ENCODE measurements at places on chromosomes 2 and 18.
A peak's percentile ranks its signal among the peaks of the same experiment; 100 is the strongest.

DNA sequence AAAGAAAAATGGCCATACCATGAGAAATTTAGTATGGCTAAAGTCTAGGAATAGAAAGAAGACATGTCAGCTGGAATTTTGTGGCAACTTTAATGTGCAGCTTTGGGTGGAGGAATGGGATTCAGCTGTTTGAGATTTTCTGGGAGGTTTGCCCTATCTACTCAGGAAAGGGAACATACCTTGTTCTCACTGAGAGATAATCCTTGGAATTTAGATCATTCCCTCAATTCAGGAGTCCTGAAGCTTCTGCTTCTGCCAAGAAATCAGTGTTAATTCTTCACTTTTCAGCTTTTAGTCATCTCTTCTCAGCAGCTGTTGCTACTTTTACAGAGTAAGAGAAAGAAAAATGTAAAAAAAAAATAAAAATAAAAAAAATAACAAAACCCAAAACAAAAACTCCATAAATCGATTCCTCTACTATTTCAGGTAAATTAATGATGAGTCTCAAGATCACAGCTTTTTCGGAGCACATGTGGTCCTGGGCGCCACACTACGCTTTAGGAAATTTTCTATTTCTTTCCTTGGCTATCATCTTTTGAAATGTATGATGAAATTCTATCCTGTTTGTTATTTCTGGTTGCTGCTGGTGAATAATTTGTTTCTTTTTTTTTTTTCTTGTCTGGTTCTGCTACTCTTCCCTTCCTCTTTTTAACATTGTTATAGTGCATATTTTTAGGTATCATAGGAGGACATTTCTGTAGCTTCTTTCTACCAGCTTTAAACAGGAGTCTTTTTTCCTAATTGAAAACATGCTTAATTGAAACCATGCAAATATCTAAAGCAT lies 18.9 kb upstream of the BAZ2B start:
- no peak for DNase-seq

DNA sequence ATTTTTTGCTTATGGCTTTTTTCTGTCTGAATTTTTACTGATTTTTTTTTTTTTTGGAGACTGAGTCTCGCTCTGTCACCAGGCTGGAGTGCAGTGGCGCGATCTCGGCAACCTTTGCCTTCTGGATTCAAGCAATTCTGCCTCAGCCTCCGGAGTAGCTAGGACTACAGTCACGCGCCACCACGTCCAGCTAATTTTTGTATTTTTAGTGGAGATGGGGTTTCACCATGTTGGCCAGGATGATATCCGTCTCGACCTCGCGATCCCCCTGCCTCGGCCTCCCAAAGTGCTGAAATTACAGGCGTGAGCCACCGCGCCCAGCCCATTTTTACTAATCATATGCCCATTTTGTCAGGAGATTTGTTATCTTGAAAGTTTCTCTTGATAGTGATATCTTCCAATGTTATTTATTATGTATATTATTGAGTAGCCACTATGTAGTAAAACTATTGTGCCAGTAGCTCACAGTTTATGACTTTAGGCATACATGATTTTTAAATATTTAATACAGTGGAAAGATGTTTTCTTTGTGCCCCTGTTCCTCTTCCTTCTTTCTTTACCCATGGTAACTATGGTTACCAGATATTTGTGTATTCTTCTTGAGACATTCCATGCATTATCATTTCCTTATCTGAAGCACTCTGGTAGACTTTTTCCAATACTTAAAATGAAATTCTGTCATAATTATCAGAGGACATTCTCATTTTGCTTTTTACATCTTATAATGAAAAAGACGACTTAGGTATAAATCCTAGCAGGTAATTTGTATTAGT lies 2.1 kb downstream of the HAT1 start:
- no peak for DNase-seq

DNA sequence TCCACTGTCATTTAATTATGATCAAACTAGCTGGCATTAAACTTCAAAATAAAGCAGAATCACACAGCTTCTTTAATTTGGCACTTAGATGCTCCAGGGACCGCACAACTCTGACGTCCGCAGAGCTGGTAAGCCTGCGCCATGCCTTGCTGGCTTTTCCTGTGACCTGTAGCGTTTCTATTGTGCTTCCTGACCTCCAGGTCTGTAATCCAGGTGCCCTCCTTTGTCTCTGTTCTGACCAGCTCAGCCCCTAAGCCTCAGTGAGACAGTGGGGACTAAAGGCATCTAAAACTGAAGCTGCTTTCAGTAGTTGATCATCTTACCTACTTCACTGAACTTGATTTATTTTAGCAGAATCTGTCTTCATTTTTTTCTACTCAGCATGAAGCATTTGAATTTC lies 249.7 kb upstream of the RGPD4 start:
- no peak for DNase-seq

DNA sequence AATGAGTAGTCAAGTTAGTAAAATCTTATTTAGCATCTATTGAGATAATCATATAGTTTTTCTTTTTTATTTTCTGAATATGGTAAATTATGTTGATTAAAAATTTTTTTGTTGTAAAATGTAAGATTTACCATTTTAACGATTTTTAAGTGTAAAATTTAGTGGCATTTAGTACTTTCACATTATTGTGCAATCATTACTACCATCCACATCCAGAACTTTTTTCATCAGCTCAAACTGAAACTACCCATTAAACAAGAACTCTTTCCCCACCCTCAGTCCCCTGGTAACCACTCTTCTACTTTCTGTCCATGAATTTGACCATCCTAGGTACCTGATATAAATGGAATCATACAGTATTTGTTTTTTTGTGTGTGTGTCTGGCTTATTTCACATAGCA lies 11.1 kb downstream of the RAB3GAP1 start:
- no peak for DNase-seq

DNA sequence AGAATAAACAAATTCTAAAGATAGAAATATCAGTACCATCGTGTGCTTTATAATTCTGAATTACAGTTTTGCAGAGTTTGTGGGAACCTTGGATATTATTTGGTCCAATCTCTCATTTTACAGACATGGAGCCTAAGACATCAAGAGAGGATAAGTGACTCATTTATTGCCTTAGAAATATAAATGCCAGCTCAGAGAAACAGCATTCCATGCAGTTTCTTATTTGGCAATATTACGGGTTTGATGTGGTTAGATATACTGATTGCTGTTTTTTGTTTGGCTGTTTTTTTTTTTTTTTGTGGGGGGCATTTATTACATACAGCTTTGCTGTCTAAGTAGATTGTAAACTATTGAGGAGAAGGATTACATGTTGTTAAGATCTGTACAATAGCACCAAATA lies 1241.1 kb upstream of the LRRTM1 start:
- DNase-seq = no peak

- no peak for DNase-seq
These were observed 132.3 kb downstream of the TTC32 start for GRCh38 chr2:19769513-19769912.

GRCh38 chr2:18401471-18401870 lies 159.0 kb downstream of the RDH14 start:
- DNase-seq = no peak

DNA sequence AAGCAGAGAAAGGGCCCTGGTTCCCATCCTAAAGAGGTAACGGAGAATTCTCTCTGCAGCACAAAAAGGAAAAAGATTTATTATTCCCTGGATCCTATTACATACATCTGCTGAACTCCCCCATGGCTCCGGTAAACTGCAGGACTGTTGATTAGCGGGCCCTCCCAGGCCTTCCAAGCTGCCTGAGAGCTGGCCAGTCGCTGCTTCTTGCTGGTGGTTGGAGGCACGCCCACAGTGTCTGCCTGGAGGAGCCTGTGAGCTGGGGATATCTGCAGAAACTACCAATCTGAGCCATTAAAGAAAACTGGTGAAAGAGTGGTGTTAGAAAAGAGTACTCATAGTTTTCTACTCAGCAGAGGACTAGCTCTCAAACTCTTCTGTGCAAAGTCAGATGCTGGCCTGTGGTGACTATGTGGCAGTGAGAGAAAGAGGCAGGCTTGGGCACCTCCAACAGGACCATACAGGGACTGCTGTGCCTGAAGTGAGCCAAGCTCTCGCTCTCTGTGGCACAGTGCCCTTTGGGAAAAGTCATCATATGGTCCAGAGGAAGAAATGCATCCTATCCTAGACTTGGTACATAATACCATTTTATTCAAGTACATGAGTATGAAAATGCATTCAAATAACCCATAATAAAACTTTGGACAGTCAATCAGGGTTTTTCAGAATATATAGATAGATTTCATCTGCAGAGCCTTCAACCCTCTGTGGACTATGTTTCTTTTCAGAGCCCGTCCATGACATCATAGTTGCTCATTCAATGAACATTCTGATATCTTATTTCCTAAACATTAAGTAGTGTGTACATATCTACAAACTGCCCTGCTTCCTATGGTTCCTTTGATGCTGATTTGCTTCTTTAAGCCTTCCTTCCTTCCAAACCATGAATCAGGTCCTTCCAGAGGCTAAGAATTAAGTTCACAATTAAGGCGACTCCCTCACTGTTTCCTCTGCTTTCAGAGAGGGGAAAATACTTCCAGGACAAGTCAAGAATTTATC lies 242.0 kb upstream of the LYPD1 start:
- DNase-seq = no peak

- DNase-seq = no peak
These were observed 135.1 kb downstream of the THADA start for GRCh38 chr2:43460611-43461365.

GRCh38 chr2:101734505-101735165 lies 37.1 kb downstream of the MAP4K4 start:
- DNase-seq = no peak

DNA sequence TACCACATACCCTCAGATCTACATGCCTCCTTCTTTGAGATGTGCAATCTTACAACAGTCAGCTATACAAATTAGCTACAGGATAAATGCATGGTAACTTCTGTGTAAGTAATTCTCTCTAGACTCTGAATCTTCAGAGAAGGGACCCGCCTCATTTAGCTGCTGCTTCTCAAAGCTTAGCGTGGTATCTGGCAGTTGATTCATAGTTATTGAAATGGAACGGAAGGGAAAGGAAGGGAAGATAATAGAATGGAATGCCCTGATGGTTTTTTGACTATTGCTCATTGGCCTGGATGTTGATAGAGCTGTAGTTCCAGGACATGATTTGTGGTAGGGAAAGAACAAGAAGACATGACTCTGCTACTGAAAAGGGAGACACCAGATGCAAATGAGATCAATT lies 498.1 kb upstream of the CRIM1 start:
- no peak for DNase-seq

GRCh38 chr2:69642709-69643601 lies 584 bp downstream of the AAK1 start:
- peak; percentile 21 for DNase-seq

DNA sequence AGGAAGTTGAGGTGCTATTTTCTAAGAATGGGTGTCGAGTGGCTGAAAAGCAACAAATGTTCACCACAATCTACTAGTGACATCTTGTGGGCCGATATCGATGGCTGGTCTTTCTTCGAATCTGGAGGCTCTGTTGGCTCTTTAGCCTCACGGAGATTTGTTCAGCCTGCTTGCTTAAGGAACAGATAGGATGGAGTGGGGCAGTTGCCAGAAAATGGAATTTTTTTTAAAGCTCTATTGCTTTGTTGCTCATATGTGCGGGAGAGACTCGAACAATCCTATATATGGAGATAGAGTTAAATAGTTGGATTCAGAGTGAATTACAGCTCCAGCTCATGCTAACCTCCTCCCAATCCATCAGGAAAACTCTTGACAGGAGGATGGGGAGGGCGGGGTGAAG lies 70.9 kb upstream of the LYPD6B start:
- DNase-seq = no peak

GRCh38 chr2:98149333-98149697 lies 62.3 kb downstream of the VWA3B start:
- DNase-seq = no peak

GRCh38 chr2:232330068-232330999 lies 48.2 kb upstream of the ALPP start:
- DNase-seq = no peak

DNA sequence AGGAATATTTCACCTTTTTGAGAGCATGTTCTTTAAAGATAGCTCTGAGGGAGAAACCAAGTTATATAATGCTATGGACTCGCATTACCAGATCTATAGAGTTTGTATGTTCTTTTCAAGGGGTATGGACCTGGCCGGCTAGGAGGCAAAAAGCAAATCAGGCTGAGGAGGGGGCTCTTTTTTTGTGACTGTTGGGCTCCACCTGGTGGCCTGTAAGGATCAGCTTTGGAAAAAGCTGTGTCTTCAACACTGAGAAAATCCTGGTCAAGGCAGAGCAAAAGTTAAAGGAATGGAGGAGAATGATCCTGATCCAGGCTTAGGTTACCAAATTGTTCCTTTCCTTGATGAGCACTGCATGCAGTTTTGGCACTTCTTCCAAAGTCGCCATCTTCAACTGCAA lies 180.5 kb downstream of the DIS3L2 start:
- DNase-seq = peak; percentile 5

DNA sequence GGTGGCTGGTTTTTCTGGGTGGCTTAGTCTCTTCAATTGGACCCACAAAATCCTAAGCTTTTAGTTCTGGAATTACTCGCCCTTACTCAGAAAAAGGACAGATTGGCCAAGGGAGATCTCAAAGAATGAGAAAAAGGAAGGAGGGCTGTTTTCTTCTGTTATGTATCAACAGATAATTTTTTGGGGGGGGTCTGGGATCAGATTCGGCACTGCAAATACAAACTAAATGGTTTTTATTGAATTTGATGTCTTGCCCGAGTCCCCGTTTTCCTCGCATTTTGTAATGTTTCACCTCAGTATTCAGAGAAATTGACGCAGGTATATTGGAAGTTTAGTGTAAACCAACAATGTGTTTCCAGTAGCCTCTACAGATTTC lies 762 bp downstream of the YIPF4 start:
- DNase-seq = no peak

DNA sequence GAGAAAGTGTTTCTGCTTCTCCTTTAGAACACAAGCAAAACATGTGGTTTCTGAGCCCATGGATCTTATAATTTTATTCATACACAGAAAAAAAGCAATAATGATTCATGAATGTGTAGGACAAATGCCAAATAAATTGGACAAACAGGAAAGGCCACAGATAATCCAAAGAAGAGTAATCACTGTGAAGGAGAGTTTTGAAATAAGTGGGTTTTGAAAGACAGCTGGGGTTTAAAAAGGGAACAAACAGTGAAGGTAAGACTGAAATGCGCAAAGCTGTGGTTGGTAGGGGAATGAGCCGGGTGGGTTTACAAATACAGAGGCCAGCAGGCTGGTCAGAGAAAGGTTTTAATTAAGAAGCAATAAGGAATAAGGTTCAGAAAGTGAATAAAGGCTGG lies 50.0 kb upstream of the MBOAT2 start:
- no peak for DNase-seq

- no peak for DNase-seq
These were observed 56.8 kb upstream of the DAPL1 start for GRCh38 chr2:158738363-158738762.

- DNase-seq = no peak
These were observed 92.8 kb upstream of the TAF1B start for GRCh38 chr2:9750224-9751215.

DNA sequence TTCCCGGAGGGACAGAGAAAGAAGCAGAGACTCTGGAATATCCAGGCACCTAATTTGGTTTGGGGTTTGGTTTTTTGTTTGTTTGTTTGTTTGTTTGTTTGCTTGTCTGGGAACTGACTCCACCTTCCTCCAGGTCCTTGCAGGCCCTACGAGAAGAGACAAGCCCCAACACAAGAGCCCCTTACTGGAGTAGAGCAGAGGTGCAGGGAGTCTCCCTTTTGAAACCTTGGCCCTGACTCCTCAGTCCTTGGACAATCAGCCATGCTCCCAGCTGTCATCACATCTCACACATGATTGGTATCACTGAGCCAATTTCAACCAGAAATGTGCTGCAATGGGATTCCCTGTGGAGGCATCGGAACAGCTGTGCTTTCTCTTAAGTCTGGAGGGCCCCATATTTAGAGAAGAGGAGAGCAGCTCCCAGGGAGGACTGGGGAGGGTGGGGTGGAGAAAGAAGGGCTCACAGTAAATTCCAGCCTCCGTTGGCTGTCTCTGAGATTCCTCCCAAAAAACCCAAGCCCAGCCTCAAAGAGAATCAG lies 279.9 kb upstream of the NCKAP5 start:
- no peak for DNase-seq

Data from naive B cell (primary cell).